NCI-H2081 treated with DMSO at 0.1 percent for 48 hours (cell line): ENCODE measurements at places on chromosomes 5 and 9.

DNA sequence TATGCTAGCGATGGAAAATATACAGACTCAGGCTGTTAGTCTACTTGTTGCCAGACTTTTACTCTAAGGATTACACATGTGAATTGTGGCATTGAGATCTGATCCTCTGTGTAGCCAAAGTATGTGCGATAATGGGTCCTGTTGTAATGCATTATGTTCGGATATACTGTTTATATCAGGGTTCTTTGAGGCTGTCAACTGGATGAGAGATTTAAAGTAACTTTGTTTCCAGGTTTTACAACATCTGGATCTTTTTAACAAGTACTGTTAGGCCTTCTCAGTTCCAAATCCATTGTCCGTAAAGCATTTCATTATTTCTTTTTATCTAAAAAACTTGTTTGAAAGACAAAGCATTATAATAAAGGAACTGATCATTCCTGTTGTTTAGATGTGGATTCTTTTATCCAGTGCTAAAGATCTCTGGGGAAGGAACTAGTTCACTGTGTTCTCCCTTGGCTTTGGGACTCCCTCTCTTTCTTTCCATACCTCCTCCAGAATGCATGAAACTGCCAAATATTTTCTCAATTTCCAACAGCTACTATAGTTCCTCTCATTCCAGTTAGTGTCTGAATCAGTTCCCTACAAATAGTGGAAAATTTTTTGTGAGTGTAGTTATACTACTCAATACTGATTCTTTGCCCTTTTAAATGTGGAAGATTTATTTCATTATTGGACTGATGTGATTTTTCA lies 68.8 kb downstream of the HACD4 start:
- no peak for DNase-seq

GRCh38 chr5:96001262-96001661 lies 39.6 kb upstream of the ELL2 start:
- no peak for DNase-seq

- DNase-seq: no peak
These were observed 114.9 kb downstream of the TRIO start for GRCh38 chr5:14257995-14258403.

DNA sequence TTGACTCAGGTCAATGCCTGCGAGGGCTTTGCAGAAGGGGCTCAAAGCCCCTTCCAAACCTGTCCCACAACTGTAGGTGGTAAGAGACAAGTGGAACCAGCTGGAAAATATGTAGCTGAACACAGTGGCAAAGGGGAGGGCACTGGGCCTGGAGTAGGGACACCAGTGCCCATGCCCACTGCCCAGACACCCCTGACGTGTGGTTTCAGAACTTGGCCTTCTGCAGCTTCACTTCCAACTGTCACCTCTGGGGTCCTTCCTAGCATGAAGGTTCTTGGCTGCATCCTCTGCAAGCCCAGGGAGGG lies 233.1 kb upstream of the IRX1 start:
- DNase-seq: no peak

- DNase-seq: no peak
These were observed 545 bp downstream of the PALM2AKAP2 start for GRCh38 chr9:109780453-109781033.

- no peak for DNase-seq
These were observed 55.4 kb upstream of the RUFY1 start for GRCh38 chr5:179494774-179495526.

- DNase-seq: no peak
These were observed 27.8 kb upstream of the STX17 start for GRCh38 chr9:99878651-99879050.
